CD8-positive, alpha-beta T cell (primary cell): ENCODE measurements at places on chromosomes 1 and 21. TPM values are rescaled to one million over a fixed set of nuclear protein-coding genes. Genes with fewer than 3 reads are reported as not detected.

The UMODL1 gene
- total RNA-seq = 0.54 TPM

The NPPA gene
- not detected for total RNA-seq

The MFSD2A gene
- 6.4 TPM for total RNA-seq

GRCh38 chr1:221687836-221688487 is 53.9 kb downstream of the DUSP10 start:
- DNase-seq = no peak

DNA sequence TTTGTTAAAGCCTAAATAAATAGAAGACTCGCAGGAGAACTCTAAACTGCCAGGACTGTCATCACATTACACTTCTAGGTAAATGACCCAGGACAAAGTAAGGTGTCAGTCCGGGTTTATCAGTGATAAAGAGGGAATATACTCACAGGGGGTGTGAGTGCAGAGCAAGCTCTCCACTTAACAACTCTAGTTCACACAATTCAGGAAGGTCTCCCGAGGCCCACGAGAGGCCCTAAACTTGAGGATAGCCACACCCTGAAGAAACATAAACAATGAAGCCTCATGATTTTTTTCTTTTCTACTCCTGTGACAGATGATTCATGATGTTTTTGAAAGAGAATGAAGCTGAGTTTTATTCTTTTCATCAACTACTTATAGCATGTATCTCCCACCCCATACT is 65.6 kb upstream of the EXO1 start:
- DNase-seq = no peak
